ENCODE measurements at places on chromosomes 12 and 14.
A peak's percentile ranks its signal among the peaks of the same experiment; 100 is the strongest.

DNA sequence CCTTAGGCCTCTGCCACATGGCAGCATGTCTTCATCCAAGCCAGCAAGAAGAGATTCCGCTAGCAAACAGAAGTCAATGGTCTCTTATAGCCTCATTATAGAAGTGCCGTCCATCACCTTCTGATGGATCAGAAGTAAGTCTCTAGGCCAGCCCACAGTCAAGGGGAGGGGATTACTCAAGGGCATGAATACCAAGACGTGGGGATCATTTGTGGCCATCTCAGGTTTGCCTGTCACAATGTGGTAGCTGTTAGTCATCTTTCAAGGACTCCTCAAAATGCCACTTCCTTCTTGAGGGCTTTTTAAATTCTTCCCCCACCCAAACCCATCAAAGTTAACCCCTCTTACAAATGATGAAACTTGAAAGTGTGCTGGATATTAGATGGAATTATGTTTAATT, 8.1 kb upstream of the ADCY6 start:
- DNase-seq, result no peak

GRCh38 chr14:31965071-31965734, 111.9 kb upstream of the ARHGAP5 start:
- no peak for DNase-seq

DNA sequence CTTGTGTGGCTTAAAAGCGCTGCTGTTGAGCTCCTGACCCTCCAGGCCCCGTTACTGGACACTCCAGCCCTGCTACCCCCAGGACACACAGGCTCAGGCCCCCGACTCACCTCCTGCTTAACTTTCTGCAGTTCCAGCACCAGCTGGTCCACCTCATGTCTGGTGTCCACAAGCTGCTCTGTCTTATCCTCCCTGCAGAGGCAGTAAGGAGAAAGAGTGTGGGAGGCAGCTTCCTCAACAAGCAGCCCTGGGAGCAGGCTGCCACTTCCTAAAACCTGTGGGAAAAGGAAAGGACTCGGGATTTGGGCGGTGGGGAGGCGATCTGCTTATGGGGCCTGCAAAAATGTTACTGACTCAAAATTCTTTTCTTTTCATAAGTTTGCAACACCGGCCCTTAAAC, 79.2 kb downstream of the CCDC88C start:
- DNase-seq, result no peak

DNA sequence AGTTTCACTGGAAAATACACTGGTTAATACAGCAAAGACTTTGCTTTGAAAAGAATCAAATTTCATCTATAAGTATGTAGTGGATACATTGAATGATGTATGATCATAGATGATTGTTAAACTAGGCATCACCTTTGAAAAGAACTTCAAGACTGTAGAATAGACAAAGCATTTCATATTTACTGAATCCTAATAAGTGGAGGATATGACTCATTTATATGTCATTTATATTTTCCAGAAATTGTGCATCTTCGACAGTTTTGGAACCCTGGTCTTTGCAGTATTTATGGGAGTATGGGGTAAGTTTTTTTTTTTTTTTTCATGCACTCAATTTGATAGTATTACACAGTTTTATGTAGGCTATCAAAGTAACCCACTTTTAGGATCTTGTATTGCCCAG, 161.9 kb downstream of the ANO6 start:
- DNase-seq, result no peak

DNA sequence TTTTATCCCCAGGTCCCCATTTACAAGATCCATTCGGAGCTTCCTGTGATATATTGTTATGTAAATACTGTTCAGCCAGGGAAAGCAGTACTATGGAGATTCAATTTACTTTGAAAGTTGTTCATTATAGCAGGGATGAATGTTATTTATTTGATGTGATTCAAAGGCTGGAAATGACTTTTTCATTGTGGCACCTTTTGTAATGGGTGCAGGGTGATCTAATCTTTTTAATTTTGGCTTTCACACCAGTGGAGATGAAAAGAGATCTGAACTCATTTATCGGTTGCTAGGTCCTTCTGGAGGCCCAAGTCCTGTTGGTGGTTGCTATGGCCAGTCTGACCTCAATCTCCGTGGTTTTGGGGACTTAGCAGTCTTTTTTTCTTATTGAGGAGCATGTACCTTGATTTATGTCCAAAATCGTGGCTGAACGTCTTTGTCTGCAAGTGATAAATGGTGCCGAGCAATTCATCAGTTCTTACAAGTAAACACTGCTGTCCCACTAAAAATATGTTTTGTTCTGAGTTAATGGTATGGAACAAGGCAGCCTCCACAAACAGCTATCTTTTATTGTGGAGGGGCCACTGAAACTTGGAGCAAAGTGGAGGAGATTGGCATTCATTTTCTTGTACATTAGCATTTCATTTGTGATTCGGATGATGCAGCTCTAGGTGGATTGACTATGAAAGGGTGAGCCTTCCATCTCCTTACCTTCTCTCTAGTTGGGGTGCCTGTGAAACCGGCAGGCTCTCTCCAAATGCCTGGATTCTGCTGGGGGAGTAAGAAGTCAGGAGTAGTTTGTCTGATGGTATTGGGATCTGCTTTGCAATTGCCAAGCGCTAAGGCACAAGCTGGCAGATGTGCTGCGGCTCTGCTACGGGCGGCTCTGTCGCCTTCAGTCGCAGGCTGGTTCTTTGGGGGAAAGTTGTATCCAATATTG, 2.0 kb downstream of the RMST start:
- no peak for DNase-seq

DNA sequence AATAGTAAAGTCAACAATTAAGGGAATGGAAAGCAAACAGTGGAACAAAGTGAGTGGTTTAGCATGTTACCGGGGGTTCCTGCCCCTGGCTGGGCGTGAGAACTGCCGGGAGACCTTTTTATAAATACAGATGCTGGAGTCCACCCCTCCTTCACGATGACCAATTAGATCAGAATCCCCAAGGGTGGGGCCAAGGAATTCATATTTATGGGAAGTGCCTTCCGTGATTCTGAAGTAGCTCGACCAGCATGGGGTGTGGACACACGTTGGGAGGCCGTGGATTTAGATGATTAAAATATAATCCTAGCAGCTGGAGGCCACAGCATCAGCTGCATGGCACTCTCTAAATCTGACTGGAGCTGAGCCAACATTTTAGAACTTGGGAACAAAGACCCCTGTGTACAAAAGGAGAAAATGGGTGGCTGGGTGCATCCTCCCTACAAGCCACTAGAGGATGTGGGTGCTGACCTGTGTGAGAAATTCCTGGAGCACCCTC, 87.9 kb downstream of the SRRM4 start:
- no peak for DNase-seq

DNA sequence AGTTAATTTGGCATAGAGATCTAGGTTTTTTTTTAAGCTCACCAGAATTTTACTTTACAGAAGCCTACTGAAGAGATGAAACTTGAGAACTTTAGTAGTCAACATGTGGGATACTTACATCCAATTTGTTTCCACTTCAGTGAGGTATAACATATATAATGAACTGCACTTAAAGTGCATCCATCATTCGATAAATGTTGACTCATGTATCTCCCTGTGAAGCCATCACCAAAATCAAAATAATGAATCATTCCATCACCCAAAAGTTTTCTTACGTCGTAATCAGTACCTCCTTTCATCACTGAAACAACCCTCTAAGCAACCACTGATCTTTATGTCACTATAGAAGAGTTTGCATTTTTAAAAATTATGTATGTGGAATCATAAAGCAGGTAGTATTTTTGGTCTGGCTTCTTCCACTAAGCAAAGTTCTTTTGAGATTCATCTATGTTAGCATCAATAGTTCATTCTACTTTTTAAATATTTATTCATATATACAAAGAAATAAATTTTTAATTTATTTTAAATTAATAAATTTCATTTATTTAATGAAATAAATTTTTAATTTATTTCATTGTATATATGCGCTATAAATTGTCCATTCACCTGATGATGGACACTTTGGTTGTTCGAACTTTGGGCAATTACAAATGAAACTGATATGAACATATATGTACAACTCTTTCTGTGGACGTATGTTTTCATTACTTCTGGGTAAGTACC, 2.0 kb upstream of the CPNE8 start:
- DNase-seq, result no peak

DNA sequence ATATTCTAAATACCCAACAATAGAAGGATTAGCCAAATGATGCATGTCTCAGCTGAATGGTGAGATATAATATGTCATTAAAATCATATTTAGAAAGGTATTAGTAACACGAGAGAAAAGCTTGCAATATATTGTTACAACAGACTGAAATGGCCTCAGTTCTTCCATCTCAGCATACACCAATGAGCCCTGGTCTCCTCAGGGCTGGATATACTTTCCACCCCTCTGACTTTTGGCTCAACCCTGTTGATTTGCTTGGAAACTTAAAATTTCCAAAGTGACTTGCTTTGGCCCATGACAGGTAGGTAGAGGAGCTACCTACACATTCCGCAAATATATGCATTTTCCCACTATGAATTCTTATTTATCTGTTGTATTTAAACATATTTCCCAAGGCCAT, 908.1 kb upstream of the TMEM132C start:
- DNase-seq, result no peak

DNA sequence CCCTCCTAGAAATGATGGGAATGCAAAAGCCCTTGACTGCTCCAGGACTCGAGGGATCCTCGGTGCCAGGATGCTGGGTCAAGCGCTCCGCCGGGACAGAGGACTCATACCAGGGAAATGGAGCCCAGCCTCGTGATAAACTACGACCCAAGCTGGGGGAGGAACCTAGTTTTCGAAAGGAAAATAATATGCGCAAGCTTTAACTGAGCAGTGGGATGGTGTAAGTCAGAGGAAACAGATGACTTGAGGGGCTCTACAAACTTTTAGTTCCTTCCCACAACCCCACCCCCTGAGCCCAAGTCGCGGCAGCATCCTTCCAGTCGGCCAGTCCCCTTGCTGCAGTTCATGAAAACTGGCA, 654 bp upstream of the SUPT16H start:
- no peak for DNase-seq

DNA sequence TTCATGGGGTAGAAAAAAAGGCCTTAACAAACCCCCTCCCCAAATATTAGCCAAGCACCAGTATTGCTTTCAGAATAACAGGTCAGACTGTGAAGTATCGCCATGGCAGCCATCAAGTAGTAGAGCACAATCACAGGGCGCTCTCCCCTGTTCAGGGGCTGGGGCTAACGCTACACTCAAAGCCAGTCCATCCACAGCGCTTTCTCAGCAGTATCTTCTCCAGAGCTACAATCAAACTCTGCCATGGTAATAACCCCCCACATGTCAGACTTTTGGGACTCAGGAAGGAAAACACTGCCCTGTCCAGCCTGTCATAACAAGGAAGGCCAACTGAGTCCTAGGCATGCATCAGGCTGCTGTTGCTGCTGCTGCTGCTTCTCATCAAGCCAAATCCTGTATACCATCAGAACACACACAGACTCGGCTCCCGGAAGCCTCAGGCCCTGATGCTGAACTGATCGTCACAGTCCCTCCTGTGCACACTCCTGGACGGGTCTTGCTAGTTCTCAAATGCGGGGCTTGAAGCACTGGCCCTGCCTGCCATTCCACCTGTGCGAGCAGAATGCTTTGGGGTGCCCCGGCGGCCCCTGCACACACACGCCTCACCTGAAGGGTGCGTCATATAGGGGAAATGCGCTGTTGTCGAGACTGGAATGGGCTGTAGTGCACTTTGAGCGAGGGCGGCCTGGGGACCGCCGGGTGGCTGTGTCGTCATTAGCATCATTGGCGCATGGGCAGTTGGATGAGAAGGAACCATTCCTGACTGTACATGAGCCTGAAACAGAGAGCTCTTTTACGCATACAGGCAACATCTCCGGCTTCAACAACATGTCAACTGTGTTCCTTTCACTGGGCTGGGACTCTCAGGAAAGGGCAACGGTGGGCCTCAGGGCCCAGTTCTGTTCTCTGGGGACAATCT, 47.6 kb downstream of the SH2B3 start:
- no peak for DNase-seq

DNA sequence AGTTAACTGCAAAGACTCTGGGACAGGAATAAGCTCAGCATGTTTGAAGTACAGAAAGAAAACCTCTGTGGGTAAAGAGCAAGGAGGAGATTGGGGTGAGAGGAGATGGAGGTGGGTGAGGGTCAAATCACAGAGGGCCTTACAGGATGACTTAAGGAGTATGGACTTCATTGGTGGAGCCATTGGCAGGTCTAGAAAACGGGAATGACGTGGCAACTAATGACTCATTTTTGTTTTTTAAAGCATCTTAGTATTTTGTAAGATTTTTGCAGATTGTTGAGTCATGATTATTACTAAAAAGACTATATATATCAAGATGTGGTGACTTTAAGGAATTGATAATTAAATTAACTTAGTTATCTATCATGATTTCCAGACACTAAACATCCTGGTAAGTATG, 18.5 kb downstream of the UTP20 start:
- peak; percentile 68 for DNase-seq

DNA sequence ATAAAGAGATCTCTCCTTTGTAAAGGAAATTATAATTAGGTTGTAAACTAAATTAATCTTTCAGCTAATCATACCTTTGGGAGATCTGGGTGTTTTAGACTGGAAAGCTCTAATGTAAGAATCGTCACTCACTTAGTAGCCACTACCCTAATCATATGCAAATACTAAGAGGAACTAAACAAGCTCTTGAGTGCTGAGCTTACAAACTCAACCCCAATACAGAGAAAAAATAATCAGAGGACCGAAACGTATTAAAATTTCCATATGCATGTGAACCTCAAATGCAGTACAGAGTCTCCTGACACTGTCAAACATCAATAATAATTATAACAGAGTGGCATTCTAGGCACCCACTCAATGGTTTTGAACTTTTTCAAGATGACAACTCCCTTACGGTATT, 235.3 kb upstream of the FOXN3 start:
- no peak for DNase-seq

DNA sequence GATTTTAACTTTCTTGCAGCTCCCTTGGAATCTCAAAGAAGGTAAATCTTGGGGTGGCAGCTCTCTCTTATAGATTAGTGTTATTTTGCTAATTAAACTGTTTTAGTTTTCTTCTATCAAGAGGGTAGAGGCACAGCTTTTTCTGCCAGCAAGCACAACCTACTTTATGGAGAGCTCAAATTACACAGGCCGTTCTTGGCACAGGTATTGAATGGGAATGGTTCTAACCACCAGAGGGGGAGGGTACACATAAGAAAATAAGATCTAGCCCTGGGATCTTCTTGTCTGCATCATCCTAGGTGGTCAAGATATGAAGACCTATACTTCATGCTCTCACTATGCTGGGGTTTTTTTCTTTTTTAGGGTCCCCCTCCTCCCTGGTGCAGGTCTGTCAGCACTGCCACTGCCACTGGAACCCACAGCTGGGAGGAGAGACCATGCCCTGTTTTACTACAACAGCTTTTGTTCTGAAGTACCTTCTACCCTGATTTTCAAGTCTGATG, 48.6 kb upstream of the STAC3 start:
- peak; percentile 32 for DNase-seq

GRCh38 chr14:64760146-64760755, 56.0 kb downstream of the PLEKHG3 start:
- peak; percentile 69 for DNase-seq
